ENCODE measurements at places on chromosomes 11 and 22.

- no peak for DNase-seq
These were observed 52.1 kb upstream of the RASD2 start for GRCh38 chr22:35488513-35488912.

DNA sequence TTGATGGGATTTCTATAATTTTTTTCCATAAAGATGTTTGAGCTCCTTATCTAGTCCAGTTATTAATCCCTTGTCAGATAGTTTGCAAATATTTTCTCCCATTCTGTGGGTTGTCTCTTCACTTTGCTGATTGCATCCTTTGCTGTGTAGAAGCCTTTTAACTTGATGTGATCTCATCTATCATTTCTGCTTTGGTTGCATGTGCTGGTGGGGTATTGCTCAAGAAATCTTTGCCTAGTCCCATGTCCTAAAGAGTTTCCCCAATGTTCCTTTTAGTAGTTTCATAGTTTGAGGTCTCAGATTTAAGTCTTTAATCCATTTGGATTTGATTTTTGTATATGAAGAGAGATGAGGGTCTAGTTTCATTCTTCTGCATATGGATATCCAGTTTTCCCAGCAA, 1.7 kb upstream of the IL2RB start:
- DNase-seq = no peak

DNA sequence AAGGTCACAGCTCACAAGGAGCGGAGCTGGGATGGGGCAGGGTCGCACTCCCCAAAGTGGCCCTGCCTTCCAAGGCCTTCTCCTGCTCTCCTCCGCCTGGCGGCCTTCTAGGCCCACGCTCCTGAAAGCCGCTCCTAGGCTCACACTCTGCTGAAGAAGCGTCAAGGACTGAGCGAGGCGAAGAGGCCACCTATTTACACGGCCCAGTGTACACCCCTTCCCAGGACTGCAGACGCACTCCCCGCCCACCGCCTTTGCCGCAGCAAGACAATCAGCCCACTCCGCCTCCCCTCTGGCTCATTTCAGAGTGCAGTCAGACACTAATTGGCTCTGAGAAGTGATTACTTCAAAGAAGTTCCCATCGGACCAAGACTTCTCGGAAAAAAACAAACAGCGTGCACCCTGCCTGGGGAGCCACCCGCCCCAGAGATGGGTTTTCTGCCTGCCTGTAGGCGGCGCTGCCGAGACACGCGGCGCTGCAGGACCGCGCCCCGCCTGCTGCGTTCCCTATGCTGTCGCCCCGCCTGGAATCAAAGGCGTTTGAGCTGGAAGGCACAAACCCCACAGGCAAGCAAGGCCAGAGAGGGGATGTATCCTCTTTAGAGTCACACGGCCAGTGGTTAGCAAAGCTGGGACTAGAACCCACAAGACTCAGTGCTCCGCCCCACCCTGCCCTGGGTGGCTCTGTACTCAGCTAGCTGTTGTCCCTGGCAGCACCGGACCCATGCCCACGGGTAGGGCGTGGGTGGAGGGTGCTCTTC, 414.8 kb downstream of the BUD13 start:
- DNase-seq = no peak

GRCh38 chr22:34579519-34579918, 486.4 kb upstream of the ISX start:
- no peak for DNase-seq

DNA sequence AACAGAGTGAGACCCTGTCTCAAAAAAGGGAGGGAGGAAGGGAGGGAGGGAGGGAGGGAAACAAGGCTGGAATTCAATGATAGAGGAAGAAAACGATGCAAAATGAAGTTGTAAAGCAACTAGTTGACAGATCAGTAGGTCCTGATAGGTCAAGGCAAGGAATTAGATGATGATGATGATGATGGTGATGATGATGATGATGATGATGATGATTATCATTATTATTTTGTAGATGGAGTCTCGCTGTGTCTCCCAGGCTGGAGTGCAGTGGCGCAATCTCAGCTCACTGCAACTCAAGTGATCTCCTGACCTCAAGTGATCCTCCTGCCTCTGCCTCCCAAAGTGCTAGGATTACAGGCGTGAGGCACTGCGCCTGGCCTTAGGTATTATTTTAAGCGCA, 11.3 kb upstream of the L3MBTL2 start:
- DNase-seq = no peak

DNA sequence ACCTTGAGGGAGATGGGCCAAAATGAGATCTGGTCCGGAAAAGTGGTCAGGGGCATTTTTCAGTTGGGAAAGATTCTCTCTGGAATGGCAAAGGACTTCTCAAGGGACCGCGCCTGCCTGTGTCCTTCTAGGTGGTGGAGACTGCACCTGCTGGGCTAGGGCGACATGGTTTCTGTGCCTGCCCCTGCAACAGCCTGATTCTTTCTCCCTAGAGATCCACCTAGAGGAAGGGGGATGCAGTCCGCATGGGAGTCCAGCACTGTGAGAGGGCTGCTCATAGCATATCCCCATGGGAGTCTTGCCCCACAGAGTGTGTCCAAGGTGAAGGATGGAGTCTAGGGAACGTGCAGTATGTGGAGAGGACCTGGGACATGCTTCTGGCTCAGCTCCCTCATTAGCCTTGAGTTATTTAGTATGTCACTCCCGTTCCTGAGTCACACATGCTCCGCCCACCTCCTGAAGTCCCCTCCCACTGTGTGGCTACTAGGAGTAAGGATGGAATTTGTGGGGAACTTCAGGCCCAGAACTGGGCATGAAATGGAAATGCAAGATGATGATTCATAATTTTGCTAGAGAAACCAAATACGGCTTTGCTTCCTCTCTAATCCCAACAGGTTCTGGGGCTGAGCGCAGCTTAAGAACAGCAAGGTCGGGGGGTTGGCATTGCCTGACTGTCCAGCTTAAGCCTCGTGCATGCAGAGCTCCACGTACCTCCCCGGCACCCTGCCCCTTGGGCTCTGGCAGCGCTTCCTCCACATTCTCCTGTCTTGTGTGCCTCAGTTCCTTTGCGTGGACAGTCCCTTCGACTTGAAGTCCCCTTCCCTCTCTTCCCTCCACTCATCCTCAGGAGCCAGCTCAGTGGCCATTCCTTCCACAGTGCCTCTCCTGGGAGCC, 35.0 kb downstream of the GRIK4 start:
- no peak for DNase-seq

DNA sequence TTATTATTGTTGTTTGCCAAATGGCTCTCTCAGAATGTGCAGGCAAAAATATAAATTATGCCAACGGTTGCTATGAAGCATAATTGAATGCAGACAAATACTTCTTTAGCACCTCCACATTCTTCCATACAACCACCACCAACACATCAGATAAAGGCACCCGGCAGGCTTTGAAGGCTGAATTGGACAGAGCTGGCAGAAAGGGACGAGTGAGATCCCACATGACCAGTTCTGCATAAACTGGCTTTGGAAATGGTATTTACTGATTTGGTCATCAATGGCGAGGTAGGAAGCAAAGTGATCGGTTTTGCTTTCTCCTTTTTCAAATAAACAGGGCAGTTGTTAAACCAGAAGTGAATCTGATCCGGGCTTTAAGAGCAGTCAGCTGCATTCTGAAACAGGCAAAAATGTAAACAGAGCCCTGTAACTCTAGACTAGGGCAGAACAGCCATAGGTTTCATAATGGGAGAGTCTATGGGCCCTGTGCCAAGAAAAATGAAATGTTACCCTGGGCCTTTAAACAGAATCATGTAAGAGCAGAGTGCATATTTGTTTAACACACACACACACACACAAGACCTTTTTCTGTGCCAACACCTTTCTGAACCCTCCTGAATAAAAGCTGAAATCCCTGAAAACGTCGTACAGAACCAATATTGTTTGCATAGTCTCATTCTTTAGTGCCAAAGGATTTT, 97.7 kb downstream of the MPPED2 start:
- DNase-seq = no peak

GRCh38 chr11:77705195-77705875, 67.7 kb upstream of the CLNS1A start:
- DNase-seq = no peak

DNA sequence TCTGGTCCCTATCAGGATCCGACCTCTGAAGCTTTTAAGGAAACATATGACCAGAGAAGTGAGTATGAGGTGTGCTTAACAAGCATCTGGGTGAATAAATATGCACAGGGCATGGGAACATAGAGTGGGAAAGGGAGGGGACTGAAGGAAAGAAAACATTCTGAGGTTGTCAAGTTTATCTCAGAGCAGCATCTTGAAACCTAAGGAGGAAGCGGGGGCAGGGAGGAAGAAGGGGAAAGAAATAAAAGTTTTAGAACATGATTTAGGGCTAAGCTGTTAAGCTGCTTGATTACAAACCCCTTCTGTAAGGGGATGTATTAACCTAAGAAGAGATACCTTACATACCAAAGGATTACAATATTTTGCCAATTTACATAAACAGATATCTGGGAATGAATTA, 24.0 kb upstream of the SC5D start:
- DNase-seq = no peak

- DNase-seq = no peak
These were observed 36.5 kb downstream of the OSBPL5 start for GRCh38 chr11:3128356-3129180.

DNA sequence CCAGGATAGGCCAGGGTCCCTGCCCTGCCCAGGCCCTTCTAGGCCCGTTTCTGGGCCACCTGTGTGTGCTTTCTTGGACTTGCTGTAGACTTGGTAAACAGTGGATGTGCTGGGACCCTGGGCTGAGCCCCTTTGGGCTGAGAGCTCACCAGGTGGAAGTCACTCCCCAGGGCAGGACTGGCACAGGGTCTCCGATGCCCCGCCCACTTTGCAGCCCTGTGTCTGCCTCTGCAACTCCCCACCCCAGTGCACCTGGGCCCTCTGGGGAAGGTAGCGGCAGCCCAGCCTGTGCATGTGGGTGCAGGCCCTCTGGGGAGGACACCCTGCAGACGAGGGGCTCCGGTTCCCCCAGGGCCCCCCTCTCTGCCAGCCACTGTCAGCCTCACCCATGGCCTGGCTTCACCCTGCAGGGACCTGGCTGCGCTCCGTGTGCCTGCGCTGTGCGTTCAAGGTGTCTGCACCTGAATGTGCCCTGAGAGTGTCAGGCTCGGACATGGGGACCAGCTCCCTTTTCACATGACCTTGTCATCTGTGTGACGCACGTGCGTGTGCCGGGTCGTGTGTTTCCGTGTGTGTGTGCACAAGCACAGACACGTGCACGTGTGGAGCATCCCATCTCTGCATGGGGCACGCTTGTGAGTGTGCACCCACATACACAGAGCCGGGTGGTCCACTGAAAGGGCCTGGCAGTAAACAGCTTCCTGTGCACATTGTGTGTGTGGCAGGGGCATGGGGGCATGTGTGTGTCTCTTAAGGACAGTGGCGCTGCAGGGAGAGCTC, 118.5 kb downstream of the KCNQ1OT1 start:
- DNase-seq = no peak

GRCh38 chr11:129313541-129314297, 61.9 kb upstream of the BARX2 start:
- no peak for DNase-seq

DNA sequence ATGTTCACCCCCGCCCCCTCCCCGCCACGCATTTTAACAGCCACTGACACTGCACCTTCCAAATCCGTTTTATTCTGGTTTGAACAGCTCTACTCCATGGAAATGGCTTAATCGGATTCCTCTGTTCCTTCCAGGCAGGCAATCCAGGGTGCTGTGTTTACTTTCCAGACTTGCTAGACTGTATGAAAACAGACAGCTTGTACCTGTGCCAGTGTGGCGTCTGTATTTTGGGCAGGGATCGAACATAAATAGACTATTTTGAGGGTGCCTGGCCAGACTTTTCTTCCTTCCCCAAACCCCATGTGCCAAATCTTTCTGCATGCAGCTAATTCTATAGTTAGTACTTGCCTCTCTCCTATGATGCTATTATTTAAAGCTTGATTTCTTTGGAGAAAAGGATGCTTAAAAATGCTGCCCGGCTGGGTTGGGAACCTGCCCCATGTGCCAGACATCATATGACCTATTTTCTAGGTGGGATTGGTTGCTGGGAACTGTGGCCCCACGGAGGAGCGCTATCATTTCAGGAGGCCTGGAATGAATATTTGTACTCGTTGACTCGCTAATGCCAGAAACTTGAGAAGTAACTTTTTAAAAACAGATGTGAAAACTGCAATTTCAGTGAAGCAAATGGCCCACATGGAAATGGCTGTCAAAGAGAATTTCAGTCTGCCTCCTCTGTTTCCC, 814.8 kb downstream of the BRD1 start:
- DNase-seq = no peak

DNA sequence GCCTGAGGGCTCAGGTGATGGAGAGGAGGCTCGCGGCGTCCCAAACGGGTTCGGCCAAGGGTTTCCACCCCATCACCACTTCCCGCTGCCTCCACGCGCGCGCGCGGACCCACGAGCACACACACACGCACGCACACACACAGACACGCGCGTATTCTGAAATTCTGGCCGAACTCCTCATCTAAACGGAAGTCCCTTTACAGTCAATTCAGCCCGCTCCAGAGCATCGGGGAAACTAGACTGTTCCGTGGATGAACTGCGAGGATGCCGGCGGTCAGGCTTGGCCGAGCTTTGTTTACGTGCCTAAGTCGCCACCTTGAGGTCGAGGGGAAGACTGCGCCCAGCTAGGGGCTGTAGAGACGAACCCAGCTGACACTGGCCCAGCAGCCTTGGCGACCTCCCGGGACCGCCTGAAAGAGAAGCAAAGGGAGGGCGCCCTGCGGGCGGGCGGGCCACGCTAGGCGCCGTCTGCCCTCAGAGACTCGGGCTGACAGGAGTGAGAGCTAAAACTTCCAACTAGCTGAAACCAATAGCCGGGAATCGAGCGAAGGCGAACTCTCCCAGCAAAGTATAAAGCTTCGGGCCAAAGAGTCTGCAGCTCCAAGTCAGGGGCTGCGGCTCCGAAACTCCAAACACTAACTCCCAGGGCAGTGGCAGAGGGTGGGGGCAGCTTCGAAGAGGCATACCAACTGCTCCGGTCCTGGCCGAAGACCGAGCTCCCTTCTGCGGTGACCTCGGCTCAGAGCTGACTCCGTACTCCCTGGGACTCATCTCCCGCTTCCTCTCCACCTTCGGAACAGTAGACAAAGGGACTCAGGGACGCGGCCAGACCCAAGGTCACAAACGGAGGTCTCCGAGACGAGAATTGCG, 124.7 kb upstream of the C11orf58 start:
- DNase-seq = peak; percentile 79

DNA sequence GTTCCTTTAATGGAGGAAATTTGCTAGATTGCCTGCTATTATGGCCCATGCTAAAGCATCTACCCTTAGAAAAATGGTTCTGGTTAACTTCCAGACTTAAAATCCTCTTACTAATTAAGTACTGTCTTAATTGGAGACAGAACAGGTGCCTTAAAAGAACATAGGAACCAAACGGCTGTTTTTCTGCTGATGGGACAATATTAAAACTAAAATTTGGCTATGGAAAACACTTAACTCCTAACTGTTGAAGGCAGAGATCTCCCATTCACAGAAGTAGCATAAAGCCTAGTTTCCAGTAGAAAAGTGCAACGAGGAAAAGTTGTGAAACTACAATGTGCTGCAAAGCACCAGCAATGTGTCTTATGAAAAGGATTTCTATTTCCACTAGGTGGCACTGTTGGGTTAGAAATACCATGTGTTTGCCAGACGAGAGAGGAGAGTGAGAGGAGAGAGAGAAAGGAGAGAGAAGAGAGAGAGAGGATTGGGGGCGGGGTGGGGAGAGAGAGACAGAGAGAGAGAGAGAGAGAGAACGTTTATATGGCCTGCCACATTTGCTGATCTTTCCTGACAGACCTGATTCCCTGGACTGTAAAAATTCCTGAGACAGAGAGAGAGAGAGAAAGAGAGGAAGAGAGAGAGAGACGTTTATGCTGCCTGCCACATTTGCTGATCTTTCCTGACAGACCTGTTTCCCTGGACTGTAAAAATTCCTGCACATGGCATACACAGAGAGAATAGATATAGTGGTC, 51.5 kb downstream of the FAM181B start:
- DNase-seq = peak; percentile 60
